ENCODE measurements at places on chromosomes 2 and 18.

DNA sequence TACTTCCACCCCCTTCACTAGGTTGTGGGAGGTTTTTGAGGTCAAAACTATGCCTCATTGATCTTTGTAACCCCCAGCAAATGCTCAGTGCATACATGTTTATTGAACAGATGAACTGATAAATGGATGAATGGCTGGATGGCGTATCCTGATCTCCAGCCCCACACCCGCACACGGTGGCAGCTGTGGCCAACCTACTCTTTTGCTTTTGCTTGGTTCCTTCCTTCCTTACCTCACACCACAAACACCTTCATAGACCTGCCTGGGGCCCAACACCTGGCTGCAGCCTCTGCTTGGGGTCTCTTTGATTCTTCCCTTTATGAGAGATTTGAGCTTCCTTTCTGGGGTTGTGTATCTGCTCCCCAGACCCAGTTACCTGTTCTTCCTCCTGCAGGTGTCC is 25.9 kb downstream of the SPP2 start:
- DNase-seq, result no peak

DNA sequence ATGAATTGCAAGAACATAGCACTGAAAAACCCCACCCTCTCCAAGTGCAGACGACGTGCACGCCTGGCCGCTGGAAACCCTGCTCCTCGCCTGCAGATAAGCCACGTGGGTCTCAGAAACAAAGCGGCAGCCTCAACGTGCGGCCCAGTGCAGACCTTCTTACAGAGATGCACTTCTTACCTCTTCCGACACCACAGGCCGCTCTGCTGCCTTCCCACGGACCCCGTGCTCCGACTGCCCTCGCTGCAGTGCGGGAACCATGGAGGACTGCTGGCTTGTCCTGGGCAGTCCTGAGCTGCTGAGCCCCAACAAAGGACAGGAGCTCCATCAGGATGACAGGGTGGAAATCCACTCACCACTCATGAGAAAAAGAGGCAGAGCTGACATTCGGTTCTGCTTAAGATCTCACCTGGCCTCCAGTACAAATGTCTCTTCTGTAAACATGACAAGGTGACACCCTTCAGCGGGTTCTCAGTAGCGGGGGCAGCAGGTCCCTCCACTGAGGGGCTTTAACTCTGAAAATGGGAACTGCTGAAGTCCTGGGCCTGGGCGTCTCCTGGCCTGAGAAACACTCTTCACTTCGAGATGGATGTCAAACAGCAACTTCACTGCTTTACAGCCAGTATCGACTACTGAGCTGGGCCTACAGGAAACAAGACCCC is 6.2 kb downstream of the COPS9 start:
- no peak for DNase-seq

GRCh38 chr18:57267368-57267925 is 84.9 kb upstream of the ST8SIA3 start:
- no peak for DNase-seq

- DNase-seq, result no peak
Observed at GRCh38 chr18:55731594-55732042, 143.6 kb upstream of the TCF4 start.

GRCh38 chr2:126978333-126978732 is 79.6 kb downstream of the TEX51 start:
- DNase-seq, result no peak

- DNase-seq, result no peak
Observed at GRCh38 chr2:18510775-18511174, 49.7 kb downstream of the RDH14 start.

DNA sequence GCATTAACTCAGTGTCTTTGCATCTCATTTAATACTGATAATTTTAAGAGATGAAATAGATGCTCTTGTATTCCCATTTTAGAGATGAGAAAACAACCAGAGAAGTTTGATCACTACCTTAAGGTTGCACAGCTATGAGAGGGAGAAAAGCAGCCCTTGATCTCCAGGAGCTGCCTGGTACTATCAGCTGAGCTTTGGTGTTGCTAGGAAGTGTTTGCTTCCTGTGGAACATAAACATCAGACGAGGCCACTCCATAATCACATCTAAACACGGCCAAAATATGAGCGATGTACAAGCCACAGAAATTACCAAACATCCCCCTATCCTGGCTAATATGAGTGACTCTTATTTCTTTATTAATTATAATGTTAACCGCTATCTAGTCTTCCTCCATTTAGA is 620 bp upstream of the WDFY1 start:
- no peak for DNase-seq
